A172 (cell line): ENCODE measurements at places on chromosomes 6 and 20. TPM values are rescaled to one million over a fixed set of nuclear protein-coding genes. Genes with fewer than 3 reads are reported as not detected.
A peak's percentile ranks its signal among the peaks of the same experiment; 100 is the strongest.

Gene GHRH
- not detected in 2 replicates for total RNA-seq

Gene OTOR
- total RNA-seq: not detected in 2 replicates

Gene SIRPB2
- not detected in 2 replicates for total RNA-seq

Gene SLC17A3
- total RNA-seq: not detected in 2 replicates

DNA sequence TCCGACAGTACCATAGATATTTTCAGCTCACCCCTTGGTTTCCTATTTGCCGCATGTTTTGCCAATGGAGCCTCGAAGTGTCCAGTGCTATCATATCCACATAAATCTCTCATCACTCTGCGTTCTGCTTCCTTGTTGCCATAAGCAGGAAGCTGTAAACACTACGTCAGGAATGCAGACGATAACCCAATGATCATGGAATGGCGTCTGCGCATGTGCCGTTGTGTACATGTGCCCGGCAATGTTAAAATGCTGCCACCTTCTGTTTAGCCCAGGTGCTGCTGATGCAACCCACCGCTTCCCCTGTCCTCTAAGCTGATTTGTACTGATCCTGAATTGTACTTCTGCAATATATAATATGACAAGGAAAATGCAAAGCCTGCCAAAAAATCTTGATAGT lies 607.5 kb downstream of the HDGFL1 start:
- no peak for DNase-seq

- DNase-seq: no peak
Measured at GRCh38 chr6:26385734-26386125, 2.8 kb downstream of the BTN2A2 start.

GRCh38 chr6:107062691-107063090 lies 34.7 kb downstream of the MTRES1 start:
- DNase-seq: no peak

DNA sequence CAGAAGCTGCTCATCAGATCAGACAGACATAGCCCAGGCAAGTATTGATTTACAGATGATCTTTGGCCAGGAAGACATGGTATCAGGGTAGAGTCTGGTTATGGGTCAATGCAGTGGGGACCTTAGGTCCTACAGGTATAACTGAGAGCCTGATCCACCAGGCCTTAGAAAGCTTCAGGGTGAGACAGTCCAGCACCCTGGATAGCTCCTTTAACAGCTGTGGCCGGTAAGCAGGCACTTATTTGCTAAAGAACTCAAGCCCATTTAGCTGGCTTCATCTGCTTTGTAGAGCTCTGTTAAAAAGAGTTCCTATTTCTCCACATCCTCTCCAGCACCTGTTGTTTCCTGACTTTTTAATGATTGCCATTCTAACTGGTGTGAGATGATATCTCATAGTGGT lies 39.6 kb downstream of the ESR1 start:
- peak; percentile 48 for DNase-seq

DNA sequence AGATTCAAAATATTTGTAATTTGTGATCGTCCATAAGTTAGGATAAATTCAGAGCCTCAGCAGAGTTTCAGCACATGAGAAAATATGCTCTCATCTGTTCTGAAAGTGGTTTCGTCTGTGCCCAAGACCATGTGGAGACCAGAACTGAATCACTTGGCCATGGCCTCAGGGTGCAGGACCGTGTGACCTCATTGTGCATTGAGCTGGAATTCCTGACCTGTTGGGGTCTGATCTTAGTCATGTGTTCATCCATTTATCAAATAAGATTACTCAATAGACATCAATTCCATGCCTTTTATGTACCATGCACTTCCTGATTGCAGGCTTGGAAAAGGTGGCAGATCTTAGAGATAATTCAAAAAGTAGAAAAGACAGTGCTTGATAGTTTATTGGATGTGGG lies 680.5 kb downstream of the QKI start:
- DNase-seq: no peak

GRCh38 chr6:121823437-121823851 lies 388.0 kb downstream of the GJA1 start:
- peak; percentile 75 for DNase-seq

- DNase-seq: peak; percentile 96
Measured at GRCh38 chr6:17962436-17963031, 24.9 kb downstream of the KIF13A start.

GRCh38 chr6:42043787-42044475 lies 6.4 kb upstream of the TAF8 start:
- peak; percentile 77 for DNase-seq

DNA sequence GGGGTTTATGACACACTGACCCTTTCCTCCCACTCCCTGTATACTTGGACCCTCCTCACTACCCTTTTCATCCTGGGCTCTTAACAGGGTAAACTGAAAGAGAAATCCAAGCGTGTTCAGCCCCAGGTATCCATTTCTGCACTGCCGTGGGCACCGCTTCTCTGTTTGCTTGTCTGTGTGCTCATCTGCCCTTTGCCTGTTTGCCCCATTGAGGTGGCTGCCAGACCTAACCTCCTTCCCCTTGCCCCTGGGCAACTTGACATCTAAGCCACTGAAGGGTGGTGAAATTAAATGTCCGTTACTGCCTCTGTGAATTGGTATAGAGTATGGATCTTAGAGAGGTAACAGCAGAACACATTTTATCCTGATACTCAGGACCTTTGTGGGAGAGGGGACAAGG lies 38.7 kb downstream of the ACSS2 start:
- DNase-seq: no peak
